ENCODE measurements at places on chromosomes 2 and 18.

DNA sequence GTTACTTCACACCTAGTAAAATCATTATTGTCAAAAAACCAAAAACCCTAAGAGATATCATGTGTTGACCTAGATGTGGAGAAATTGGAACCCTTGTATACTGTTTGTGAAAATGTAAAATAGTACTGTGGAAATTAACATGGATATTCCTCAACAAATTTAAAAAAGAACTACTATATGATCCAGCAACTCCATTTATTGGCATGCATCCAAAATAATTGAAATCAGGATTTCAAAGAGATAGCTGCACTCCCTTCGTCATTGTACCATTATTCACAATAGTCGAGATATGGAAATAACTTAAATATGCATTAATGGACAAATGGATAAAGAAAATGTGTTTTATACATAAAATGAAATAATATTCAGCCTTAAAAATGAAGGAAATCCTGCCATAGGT is 105.3 kb upstream of the ZC3H15 start:
- DNase-seq: no peak

DNA sequence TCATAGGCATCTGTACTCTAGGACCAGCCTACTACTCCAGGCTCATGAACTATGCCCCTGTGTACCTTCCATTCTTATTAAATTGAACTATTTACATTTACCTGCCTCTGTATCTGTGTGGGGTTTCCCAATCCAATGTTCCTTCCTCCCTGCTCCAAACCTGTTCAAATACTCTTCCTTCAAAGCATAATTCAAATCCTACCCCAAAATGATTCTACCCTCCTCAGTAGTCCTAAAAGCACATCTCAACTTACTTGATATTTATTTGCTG is 3.8 kb downstream of the MEMO1 start:
- no peak for DNase-seq

- no peak for DNase-seq
Observed at GRCh38 chr2:168416555-168416954, 39.5 kb upstream of the CERS6 start.

- DNase-seq: no peak
Observed at GRCh38 chr2:233072838-233073237, 12.7 kb downstream of the INPP5D start.

DNA sequence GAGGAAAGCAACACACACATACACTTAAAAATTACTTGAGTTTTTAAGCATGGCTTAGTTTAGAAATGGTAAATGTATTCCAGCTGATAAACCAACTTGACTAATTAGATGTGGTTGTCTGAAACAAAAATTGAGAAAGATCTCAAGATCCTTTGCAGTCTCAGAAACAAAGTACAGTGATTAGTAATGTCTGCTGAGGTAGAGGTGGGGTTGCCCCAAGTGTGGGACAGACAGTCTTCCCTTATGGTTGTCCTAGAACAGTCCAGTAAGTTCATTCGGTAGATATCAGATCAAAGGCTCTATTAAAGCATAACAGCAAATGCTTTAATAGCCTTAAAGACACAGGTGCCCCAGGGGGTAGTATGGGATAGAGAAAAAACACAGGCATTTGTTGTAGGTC is 94.5 kb downstream of the BARD1 start:
- DNase-seq: no peak

GRCh38 chr2:74694281-74694680 is 40.2 kb downstream of the SEMA4F start:
- DNase-seq: no peak

- no peak for DNase-seq
Observed at GRCh38 chr18:41524674-41525470, 430.2 kb upstream of the PIK3C3 start.

DNA sequence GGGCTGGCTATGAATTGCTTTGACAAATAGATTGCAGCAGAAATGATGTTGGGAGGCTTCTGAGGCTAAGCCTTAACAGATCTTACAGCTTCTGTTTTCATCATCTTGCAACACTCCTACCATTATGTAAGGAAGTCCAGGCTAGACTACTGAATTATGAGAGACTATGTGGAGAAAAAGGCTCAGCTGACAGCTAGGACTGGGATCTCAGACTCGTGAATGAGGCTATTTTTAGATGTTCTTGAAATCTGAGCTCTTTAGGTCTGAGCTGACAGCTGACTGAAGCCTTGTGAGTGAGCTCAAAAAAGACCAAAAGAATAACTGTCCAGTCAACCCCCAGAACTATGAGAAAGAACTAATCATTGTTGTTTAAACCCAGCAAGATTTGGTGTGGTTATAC is 70.3 kb downstream of the VWC2L start:
- no peak for DNase-seq

GRCh38 chr2:189751080-189751658 is 11.4 kb downstream of the OSGEPL1 start:
- peak; percentile 16 for DNase-seq

GRCh38 chr2:158317642-158318041 is 138.9 kb downstream of the CCDC148 start:
- DNase-seq: no peak

DNA sequence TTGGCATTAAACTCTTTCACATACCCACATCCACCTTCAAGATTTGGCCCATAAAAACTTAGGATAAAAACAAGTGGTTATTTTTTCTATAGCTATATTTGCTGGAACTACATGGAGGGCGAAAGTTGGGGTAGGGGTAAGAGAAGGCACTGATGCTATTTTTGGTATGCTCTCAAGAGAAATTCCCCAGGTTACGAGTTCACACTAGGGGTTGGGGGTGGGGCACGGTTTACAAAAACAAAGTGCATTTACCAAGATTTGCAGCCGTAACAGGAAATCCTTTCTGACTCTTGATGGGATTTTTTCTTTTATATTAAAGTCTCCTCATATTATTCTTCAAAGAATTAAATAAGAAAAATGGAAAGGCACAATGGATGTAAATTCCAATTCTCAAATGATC is 6.8 kb downstream of the SERPINE2 start:
- DNase-seq: no peak

DNA sequence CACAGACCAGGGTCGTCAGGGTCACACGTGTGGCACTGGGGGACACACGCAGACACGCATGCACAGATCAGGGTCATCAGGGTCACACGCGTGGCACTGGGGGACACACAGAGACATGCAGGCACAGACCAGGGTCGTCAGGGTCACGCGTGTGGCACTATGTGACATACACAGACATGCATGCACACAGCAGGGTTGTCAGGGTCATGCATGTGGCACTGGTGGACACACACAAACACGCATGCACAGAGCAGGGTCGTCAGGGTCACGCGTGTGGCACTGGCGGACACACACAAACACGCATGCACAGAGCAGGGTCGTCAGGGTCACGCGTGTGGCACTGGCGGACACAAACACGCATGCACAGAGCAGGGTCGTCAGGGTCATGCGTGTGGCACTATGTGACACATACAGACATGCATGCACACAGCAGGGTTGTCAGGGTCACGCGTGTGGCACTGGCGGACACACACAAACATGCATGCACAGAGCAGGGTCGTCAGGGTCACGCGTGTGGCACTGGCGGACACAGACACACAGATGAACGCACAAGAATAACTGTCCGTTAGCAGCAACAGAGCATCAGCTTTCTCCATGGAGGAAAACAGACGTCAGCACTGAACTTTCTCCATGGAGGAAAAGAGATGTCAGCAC is 34.9 kb downstream of the HDAC4 start:
- no peak for DNase-seq

DNA sequence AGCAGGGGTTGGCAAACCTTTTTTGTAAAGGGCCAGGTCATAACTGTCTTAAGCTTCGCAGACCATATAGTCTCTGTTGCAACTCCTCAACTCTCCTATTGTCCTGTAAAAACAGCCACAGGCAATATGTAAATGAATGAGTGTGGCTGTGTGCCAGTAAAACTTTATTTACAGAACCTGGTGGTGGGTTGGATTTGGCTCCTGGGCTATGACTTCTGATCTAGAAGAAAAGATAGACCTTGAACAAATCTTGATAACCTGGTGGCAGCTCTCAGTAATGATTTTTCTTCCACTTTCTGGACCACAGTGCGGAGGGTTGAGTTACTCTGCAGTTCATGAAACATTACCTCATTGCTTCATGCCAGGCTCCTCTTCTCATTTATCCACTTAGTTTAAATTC is 139.3 kb downstream of the MYCN start:
- DNase-seq: no peak

DNA sequence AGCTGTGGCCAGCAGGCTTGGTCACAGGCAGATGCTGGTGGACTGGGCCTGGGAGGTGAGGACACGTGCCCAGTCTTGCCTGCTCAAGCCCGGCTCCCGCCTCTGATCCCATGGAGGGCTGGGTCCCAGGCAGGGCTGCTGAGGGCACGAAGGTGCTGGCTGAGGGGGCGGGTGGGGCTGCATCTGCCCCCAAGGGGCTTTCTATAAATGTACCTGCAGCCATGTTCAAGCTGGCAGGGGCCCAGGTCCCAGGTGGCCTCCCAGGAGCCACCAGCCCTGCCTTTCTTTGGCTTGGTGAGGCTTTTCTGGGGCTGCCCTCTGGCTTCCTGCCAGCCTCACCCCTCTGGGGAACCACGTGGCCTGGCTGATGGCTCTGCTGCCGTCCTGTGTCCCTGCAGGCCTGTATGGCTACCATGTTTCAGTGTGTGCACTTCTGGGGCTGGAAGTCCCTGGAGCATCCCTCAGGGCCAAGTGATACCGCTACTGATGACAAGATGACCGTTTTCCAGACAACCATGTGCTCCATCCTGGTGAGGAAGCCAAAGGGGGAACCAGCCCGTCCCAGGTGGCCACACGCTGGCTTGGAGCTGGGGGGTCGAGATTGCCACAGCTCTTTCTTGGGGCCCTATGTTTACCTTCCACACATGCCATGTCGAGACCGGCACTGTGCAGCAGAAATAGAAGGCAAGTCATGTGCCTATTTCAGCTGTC is 23.2 kb downstream of the HJURP start:
- DNase-seq: no peak

DNA sequence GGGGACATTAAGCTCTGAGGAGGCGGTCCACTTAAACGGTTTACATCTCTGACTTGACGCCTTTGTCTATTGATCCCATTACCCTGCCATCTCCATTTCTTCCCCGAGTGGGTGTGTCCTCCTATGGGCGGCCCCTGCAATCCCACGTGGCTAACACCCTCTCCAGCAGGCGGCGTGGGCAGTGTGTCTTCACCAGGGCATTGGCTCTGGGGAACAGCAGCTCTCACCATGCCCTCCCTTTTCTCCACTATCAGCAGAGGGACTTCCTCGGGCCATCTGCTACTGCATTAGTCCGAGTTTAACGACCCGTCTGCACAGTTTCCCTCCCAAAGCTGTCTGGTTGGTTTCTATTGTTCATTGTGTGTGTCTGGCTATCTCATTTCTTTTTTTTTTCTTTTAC is 511.9 kb upstream of the NRP2 start:
- no peak for DNase-seq

DNA sequence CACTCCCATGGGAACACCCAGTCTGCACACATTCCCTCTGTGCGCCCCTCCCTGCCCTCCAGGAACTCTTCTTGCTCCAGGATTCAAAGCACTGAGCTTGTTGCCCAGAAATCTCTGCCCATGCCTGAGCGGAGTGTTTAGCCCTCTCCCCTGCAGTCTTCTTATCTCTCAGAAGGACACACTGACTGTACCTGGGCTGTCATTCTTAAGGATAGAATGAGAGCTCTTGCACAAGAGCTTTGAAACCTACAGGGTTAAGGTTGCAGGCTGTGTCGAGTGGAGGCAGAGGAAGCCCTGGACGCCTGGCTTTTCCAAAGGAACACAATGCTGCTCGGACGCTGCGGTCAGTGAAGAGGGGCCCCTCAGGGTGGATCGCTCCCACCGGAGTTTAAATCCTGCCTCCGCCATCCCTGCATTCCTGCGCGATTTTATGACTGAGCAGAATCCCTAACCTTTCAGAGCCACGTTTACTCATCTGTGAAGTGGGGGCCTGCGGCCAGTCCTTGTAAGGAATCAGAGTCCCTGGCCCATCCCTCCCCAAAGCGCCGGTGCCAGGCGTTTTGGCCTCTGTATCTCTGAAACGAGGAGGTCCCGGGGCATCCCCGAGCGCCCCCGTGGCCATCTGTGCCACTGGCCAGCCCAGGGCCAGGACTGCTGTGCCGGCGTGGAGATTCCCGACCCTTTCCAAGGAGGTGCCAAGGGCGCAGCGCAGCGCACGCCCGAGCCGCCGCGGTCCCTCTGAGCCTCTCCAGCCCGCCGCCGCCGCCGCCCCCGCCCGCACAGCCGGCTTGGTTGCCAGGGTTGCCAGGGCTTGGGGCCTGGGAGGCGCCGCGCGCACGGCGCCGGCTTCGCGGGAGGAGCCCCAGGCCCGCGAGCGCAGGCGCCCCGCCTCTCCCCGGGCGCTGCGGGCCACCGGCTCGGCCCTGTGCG is 58.9 kb downstream of the FAM168B start:
- no peak for DNase-seq

- no peak for DNase-seq
Observed at GRCh38 chr2:238322001-238322411, 1.7 kb downstream of the TRAF3IP1 start.

DNA sequence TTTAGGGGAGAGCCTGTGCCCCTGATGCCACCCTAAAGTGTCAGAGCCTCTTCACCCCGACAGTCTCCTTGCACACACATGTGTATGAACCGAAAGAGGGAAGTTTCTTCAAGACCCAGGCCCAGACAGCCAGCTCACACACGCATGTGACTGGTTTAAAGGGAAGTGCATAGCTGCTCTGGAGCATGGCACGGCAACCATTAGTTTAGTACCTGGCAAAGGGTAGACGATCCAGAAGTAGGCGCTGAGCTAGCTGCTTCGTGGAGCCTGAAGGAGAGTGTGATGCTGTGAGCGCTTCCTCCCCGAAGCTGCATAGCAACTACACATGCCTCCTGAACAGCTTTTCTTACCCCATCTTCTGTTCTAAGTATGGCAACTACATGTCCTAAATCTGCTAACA is 91.7 kb downstream of the ZCCHC2 start:
- no peak for DNase-seq

GRCh38 chr2:238438856-238439849 is 12.4 kb downstream of the ASB1 start:
- peak; percentile 58 for DNase-seq

DNA sequence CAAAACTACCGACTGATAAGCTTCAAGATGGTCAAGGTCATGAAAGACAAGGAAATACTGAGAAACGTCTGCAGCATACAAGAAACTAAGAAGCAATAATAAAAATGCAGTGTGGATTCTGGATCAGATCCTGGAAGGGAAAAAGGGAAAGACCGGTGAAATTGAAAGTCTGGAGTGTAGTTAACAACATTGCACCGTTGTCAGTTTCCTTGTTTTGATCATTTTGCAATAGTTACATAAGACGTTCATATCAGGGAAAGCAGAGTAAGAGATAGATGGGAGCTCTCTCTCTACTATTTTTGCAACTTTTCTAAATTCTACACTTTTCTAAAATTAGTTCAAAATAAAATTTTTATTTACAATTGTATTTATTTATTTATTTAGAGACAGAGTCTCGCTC is 15.0 kb upstream of the ZNF407 start:
- no peak for DNase-seq
